ENCODE measurements at places on chromosomes 1 and 21.

DNA sequence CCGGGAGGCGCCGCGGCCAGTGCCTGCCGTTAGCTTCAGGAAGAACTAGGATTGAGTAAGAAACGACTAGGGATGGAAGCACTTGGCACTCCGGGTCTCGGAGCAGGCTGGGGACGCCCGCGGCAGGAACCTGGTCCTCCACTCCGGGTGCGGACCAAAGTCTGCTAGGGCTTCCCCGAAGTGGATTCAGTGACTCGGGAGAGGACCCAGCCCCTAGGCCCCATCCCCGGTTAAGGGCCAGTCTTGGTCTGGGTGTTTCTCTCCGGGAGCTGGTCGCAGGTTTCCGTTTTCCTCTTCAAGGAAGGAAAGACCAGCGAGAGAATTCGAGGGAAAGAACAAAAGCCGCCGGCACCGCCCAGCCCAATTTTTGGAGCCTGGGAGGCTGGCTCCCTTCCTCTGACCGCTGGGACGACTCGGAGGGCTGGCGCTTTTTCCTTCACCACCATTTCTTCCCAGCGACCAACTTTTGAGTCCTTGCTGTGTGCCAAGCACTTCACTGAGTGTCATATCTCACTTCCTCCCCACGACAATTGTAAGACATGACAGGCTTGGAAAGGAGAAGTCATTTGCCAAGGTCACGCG is 16.8 kb upstream of the STMN1 start:
- DNase-seq: no peak

GRCh38 chr1:241638909-241639622 is 1.1 kb downstream of the CHML start:
- no peak for DNase-seq

DNA sequence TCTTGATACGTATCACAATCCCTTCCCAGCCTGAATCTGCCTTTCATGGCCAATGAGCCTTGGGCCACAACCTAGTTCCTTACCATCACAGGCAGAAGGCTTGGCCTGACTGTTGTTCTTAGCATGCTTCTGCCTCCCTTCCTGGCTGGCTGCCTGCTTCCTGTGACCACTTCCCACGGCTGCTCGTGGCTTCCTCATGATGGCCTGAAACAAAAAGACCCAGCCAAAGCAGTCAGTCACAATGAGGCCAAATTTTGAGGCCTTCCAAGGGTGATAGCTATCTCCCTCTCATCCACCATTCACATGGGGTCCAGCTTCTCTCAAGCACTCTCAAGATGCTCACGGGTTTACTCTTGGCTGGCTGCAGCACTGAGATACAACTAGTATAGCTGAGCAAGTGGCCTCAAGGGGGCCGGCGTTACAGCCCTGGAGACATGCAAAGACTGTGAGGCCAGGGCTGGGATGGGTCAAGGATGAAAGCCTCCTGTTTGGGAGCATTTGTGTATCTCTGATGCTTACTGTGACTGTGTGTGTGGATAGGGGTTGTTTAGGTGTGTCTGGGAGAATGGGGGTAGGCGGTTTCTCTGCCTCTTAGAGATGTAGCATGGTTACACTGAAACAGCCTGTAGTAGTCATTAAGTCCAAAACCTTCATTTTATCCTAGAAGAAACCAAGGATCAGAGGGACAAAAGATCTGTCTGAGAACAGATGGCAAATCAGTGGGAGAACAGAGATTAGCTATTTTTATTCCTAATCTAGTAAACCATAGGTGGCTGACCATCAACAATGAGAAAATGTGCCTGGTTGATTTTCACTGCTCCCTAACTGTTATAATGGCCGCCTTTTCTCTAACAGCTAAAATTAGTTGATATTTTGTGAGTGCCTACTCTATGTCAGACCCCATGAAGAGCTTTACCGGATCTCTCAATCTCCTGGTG is 5.4 kb upstream of the TOE1 start:
- no peak for DNase-seq

- no peak for DNase-seq
These were observed 144.1 kb downstream of the LRRC40 start for GRCh38 chr1:70061231-70061630.

DNA sequence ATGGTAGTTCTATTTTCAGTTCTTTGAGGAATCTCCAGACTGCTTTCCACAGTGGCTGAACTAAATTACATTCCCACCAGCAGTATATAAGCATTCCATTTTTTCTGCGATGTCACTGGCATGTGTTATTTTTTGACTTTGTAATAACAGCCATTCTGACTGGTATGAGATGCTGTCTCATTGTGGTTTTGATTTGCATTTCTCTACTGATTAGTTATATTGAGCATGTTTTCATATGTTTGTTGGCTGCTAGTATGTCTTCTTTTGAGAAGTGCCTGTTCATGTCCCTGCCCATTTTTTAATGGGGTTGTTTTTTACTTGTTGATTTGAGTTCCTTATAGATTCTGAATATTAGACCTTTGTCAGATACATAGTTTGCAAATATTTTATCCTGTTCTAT is 87.9 kb downstream of the RPS6KC1 start:
- DNase-seq: no peak

DNA sequence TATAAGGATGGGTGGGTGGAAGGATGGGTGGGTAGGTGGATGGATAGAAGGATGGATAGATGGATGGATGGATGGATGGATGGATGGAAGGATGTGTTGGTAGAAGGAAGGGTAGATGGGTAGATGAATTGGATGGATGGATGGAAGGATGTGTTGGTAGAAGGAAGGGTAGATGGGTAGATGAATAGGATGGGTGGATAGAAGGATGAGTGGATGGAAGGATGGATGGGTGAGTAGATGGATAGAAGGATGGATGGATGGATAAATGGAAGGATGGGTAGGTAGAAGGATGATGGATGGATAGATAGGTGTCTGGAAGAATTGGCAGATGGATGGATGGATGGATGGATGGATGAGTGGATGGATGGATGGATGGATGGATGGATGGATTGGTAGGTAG is 6.0 kb downstream of the MASP2 start:
- no peak for DNase-seq

DNA sequence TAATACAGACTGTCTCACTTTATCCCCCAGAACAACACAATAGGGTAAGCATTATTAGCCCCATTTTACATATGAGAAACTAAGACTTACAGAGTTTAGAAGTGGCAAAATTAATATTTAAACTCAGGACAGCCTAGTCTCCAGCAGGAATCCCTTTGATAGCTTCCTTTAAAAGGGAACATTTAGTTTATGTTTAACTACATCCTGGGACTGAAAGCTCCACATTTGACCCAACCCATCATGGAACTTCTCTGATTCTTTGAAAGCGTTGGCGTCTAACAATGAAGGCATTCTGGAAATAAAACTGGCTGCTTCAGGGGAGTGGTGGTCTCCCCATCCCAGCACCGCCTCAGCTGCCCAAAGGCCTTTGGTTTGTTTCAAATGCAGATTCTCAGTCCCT is 250.6 kb upstream of the NFIA start:
- DNase-seq: no peak

DNA sequence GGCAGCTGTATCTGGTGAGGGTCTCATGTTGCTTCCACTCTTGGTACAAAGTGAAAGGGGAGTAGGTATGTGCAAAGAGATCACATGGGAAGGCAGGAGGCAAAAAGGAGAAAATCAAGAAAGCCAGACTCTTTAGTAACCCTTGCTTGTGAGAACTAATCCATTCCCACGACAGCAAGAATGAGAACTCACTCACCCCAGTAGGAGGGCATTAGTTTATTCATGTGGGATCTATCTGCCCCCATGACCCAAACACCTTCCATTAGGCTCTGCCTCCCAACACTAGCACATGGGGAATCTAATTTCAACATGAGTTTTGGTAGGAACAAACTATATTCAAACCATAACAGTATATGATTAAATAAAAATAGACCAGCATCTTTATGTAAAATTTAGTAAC is 57.6 kb downstream of the ZNHIT6 start:
- no peak for DNase-seq

- no peak for DNase-seq
These were observed 21.8 kb downstream of the RSPH1 start for GRCh38 chr21:42474043-42474831.

GRCh38 chr1:50936321-50936720 is 23.7 kb downstream of the FAF1 start:
- no peak for DNase-seq

DNA sequence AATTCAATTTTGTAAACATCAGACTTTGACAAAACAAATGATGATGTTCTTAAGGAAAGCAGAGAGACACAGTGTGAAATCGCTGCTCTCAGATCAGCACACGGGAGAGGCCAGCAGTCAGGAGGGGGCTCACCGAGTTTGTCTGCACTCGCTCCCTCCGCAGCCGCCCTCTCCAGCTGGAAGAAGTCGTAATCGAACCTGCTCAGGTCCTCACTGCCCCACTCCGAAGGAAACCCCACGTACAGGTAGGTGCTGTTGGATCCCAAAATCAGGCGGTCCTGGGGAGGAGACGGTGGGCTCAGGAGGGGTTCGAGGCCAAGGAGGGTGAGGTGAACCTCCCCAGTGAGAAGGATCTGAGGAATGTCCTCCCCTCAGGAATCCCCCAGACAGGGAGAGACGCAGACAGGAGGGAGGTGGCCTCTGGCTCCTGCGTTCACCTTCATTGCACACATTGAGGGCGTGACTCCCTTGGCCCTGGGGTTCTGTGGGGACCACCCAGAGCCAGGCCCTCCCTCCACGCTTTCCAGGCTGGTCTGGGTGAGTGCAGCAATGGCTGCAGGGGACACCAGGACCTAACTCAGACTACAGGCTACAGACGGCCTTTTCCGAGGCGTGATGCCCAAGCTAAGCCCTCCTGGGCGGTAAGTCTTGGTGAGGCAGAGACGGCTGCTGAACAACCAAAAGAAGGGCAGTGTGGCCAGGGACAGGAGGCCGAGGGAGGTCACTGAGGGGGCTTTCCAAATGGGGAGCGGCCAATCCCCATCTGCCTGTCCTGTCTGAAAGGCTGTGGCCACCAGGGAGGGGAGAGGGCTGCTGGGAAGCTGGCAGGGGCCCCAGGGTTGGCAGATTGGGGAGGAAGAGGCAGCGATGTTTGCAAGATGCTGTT is 65.5 kb downstream of the SCCPDH start:
- DNase-seq: no peak

GRCh38 chr1:226939438-226940028 is 561 bp upstream of the COQ8A start:
- no peak for DNase-seq

DNA sequence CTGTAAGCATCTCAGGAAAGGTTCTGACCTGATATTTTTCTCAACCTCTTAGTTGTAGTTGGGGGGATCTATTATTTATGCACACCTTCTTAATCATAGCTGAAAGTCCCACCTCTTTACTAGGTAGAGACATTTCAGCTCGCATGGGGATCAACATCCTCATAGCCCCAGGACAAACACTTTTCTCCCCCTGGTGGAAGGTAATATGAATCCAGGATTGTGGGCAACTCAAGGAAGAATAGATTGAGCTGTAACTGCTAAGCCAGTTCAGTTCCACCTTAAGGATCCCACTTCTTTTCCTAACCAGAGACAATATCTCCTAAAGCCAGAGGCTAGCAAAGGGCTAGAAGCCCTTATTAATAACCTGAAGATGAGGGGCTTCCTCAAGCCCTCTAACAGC is 25.4 kb upstream of the SMYD3 start:
- no peak for DNase-seq

DNA sequence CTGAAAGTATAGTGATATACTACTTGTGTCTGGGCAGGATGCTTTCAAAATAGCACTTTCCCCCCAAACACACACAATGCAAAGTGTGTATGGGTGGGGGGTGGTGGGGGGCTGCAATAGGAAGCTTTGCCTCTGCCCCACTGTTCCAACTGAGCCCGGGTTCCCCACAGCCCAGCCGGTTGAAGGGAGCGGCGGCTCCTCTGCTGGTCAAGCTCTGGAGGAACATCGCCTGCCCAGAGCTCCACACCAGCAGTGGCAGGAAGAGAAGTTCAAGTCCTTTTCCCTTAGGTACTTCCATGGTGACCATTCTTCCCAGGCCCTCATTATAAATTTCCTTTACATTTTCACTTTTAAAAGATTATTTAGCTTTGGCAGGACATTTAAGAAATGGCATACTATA is 74.9 kb downstream of the CAPZB start:
- DNase-seq: no peak

GRCh38 chr1:170354690-170355089 is 177.3 kb upstream of the GORAB start:
- no peak for DNase-seq

DNA sequence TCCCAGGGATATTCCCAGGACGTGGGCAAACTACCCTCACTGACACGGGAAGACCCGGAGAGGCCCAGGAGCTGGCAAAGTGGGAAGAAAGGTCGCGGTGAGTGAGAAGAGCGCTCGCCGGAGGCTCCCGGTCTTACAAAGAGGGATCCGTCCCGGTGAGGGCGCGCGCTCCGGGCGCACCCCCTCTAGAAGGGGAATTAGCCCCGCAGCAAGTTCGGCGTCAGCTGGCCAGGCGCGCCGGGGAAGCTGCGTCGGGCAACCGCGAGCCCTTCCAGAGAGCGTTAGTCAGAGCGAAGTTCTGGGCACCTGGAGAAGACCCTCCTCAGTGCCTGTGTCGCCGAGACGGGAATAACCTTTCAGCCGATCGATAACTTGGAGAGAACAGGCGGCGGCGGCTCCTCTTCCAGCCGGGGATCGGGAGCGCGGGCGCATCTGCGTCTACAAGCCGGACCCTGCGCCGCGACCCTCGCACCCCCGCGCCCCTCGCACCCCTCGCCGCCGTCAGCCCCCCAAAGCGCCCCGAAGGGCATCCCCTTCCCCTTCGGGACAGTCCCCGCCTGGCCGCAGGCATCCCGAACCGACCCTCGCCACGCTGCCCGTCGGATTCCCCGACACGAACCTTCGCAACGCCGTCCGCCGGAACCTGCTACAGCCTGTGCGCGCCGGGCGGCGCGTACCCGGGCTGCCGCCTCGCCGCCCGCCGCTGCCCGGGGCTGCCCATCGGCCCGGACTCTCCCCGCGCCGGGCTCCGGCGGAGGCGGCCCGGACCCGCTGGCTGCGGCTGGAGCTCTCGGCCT is 485 bp downstream of the SIPA1L2 start:
- DNase-seq: no peak

- DNase-seq: no peak
These were observed 1.0 kb upstream of the CDKN2C start for GRCh38 chr1:50968821-50969610.

DNA sequence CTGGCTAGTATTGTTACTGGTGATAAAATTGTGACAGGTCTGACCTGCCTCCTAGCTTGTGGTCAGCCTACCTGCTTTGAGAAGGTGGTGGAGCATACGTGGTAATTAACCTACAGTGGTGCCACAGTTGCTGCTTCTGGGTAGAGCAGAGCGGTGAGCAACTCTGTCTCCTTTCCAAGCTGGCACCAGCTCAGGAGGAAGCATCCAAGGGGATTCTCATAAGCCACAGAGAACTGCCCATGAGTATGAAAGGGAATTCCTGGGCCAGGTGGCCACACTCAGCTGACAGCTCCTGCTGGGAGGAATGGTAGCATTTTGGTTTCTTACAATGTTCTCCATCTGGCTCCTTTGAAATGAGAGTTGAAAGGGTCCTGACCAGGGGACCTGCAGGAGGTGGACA is 39.4 kb downstream of the ATP2B4 start:
- no peak for DNase-seq
